Non-pigmented ciliary epithelial cell (primary cell): ENCODE measurements at places on chromosomes 12 and 14.
A peak's percentile ranks its signal among the peaks of the same experiment; 100 is the strongest.

DNA sequence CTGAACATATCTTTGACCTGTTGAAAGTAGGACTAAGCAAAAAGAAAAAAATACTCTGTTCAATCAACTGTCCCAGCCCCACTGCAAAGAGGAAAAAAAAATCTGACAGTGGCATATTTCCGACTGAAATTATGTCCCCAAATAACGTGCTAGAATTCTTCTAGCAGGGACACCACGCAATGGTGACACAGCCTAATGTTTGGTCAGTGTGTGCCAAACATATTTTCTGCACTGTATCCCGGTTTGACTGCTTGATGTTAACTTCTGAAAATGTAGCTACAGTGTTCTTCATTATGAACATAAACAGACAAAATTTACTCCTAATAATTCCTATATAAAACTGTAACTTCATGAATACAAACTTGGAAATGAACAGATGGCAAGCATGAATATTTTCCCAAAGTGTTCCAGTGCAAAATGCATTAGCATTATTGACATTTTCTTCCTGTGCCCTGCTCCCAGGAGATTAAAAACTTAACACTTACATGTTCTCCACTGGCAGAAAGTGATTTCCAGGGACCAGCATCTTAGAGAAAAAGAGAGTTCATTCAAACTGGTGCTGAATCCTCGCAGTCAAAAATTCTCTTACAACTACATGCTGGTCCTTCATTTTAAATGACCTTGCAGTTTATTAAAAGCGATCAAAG is 72.4 kb upstream of the SYT1 start:
- no peak for DNase-seq

DNA sequence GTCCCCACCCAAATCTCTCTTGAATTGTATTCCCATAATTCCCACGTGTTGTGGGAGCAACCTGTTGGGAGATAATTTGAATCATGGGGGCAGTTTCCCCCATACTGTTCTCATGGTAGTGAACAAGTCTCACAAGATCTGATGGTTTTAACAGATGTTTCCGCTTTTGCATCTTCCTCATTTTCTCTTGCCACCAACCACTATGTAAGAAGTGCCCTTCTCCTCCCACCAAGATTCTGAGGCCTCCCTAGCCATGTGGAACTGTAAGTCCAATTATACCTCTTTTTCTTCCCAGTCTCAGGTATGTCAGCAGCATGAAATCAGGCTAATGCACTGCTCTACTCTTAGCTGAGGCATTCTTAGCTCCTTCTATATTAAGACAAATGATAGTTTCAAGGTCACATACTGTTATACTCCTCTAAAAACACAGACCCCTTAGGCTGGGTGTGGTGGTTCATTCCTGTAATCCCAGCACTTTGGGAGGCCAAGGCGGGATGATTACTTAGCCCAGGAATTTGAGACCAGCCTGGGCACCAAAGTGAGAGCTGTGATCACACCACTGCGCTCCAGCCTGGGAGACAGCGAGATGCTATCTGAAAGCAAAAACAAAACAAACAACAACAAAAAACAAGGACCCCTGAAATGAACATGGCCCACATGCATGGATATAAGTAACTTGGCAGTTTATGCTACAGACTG is 3.6 kb downstream of the SCAF11 start:
- DNase-seq = no peak

GRCh38 chr12:107844312-107844921 is 69.9 kb downstream of the ASCL4 start:
- DNase-seq = no peak

DNA sequence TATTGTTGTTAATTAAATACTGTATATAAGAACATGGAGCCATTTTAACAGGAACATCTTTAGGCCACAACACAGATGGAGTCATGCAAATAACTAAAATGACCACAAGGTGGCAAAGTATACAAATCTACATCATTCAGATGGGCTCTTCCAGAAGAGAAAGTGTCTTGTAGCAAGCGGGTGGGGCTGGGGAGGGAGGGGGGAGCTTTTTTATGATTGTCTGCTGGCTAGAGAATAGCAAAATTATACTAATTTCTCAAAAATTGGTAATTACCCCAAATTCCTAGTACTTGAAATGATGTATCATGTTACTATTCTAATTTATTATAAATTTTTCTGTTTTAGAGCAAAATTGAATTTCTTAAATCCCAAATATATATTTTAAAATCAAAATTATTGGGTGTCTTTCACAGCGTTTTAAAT is 378.7 kb downstream of the PRKD1 start:
- DNase-seq = peak; percentile 55

GRCh38 chr12:11891754-11892386 is 178.9 kb upstream of the BCL2L14 start:
- no peak for DNase-seq

DNA sequence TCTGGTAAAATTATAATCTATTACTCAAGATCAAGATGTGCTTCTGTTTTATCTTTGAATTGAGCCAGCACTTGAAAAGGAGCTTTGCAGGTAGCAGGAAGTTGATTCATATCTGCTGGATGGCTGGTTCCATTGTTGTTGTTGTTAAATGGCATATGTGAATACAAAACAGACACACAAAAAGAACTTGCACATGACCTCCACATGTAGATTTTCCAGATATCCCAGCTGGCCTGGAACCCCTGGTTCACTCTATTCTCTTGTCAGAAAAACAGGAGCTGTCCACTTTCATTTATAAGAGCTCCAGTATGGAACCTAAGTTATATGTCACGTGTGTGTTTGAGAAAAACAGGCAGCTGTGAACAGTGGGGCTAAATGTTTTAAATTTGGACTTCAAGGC is 273.9 kb downstream of the TMEM132D start:
- DNase-seq = no peak

DNA sequence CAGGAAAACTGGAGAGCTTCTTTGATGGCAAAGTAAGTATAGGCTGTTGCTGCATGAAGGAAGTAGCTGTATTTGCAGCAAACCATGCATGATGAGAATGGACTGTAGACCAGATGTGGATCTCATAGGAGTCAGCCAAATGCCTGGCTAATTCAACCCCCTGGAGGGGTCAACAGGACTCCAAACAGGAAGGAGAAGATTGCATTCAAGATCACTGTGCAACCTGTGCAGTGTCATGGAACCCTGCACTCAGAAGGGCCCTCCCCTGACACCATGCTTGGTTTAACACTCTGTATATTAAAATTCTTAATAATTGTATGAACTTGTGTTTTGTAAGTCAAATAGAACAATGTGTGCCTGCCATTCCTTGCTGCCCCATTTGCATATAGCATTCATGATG is 225.1 kb upstream of the FSCB start:
- no peak for DNase-seq

DNA sequence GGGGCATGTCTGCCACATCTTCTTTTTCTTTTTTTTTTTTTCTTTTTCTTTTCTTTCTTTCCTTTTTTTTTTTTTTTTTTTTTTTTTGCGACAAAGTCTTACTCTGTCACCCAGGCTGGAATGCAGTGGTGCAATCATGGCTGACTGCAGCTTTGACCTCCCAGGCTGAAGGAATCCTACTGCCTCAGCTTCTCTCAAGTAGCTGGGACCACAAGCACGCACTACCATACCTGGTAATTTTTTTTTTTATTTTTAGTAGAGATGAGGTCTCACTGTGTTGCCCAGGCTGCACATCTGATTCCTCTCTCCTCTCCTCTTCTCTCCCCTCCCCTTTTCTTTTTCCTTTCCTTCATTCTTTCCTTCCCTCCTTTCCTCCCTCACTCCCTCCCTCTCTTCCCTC is 18.5 kb downstream of the SLC15A5 start:
- no peak for DNase-seq

DNA sequence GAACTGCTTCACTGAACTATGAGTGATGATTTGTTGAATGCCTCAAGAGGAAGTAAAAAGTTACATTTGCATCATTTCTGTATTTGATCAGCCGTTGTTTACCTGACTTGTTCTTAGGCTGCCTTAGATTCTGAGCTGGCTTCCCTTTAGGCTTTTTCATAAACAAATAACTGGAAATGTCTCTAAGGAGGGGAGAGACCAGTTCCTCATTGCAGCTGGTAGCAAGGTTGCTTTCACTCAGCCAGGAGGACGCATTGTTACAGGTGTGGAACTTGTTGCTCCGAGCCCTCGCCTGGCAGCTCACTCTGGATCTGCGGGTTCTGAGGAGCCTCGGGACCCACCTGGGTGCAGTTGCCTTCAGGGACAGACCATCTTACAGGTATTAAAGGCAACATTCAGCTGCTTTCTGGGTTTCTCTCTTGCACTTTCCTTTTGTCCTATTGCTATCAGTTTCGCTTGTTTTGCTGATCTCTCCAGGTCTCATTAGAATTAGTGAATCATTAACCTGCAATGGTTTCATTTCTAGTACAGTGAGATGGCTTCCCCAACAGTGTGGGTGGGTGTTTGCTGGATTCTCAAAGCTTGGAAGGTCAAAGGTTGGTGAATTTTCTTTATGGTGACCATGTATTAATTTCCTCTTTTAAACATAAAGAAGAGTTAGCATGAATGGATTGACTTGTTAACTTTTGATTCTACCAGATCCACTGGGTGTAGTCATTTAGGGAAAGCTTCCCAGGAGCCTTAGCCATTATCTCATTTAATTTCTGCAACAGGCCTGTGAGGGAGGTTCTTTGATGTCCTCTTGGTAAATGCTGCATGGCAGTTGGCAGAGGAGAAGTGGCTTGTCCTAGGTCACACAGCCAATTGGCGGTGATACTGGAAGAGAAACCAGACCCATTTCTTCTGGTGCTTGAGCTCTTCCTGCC is at the start of gene PLEKHG7:
PLEKHG7 (plus strand) TSS at position 236 of the 926 bp plus-strand sequence. CDS start 3,643 bp downstream, outside the sequence.
- DNase-seq = no peak

GRCh38 chr14:68393259-68393658 is 399.6 kb downstream of the ZFP36L1 start:
- no peak for DNase-seq

GRCh38 chr14:70018713-70019211 is 139.5 kb downstream of the SMOC1 start:
- no peak for DNase-seq

DNA sequence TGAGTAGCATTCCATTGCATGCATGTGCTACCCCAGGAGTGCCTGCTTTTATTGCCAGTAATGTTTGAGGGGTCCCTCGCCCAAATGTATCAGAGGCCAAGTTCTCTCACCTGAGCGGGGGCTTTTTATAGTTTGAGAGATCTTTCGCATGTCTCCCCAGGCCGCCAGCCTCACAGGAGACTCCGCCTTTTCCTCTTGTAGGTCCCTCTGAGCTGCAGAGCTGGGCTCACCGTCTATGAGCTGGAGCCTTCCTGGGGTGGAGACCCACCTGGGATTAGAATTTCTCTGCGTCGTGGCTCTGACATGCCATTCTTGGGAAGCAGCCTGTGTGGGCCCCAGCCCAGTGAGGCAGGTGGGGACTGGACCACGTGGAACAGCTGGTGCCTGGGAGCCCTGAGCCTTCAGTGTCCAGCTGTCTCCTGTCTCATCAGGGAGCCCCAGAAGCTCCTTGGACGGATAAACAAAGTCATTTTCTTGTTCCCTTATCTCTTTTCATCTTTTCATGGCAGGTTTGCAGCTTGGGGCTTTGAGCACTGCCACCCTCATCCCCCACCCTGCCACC is 261.7 kb upstream of the CRY1 start:
- DNase-seq = no peak

DNA sequence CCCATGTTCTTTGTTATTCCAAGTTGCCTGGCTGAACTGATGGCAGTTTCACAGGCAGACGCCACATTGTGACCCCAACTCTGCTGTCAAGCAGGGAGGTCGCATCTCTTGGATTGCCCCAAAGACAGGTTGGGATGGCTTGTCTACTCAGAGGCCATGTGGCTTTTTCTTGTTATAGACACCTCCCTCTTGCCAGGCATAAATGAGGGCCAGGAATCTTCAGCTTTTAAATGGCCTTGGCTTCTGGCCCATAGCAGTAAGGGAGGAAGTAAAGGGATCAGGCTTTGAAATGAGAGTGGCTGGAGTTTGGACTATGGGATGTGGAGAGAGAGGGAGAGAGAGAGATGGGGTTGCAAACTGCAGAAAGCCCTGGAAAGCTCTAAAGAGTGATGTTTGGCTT is 215.0 kb downstream of the TBX5 start:
- DNase-seq = no peak

GRCh38 chr12:22529281-22530060 is 14.9 kb downstream of the C2CD5 start:
- no peak for DNase-seq
